ENCODE measurements at places on chromosomes 12 and 14.
A peak's percentile ranks its signal among the peaks of the same experiment; 100 is the strongest.

DNA sequence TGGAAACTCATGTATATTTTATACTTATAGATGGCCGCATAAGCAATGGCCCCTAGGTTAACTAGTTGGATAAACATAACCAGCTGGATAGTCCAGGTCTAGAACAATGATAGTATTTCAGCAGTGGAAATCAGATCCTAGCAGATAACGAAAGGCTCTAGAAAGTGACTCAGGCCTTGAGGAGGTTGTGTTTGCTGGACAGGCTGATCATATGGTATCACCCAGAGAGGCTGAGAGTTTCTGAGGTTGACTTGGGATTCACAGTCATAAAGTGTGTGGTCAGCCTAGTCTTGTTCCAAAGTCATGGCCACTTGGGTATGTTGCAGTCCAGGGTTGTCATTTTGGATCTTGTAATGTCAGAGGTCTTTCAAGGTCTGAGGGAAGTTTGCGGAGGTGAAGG is 16.8 kb downstream of the FLVCR2 start:
- DNase-seq = no peak

- DNase-seq = peak; percentile 76
Observed at GRCh38 chr12:81809829-81810595, 50.9 kb upstream of the PPFIA2 start.

DNA sequence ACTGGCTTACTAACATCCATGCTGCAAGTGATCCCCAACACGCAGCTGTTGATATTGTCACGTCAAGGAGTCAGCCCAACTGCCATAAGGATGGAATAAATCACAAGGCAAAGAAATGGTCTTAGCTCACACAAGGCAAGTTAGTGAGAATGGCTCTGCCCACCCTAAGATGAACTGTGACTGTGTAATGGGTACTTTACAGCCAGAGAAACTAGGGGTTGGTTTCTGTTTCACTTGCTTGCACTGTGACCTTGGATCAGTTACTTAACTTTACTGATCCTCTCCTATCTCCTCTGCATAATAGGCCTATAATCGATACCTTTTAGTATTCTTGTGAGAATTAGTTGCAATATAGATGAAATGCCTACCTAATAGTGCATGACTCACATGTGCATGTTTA is 52.2 kb upstream of the ANO2 start:
- no peak for DNase-seq

- DNase-seq = peak; percentile 82
Observed at GRCh38 chr12:26803552-26803951, 29.4 kb downstream of the ITPR2 start.

DNA sequence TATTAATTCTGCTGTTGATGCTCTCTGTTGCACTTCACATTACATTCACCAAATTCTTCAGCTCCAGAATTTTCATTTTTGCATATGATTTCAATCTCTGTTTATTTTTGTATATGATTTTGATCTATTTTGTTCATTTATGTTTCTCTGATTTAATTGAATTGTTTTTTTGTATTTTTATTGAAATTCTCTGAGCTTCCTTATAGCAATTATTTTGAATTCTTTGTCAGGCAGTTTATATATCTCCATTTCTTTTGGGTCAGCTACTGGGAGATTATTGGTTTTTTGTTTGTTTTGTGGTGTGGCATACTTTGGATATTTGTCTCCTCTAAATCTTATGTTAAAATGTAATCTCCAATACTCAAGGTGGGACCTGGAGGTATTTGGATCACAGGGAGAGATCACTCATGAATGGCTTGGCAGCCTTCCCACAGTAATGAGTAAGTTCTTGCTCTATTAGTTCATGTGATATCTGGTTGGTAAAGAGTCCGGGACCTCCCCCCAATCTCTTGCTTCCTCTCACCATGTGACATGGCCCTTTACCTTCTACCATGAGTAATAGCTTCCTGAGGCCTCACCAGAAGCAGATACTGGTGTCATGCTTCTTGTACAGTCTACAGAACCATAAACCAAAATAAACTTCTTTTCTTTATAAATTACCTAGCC is 8.7 kb upstream of the TCL1A start:
- peak; percentile 6 for DNase-seq

GRCh38 chr12:2501464-2502191 is 293.1 kb upstream of the FKBP4 start:
- DNase-seq = no peak

Measured in renal cortical epithelial cell (primary cell).